ENCODE measurements at places on chromosomes 2 and 18.
A peak's percentile ranks its signal among the peaks of the same experiment; 100 is the strongest.

DNA sequence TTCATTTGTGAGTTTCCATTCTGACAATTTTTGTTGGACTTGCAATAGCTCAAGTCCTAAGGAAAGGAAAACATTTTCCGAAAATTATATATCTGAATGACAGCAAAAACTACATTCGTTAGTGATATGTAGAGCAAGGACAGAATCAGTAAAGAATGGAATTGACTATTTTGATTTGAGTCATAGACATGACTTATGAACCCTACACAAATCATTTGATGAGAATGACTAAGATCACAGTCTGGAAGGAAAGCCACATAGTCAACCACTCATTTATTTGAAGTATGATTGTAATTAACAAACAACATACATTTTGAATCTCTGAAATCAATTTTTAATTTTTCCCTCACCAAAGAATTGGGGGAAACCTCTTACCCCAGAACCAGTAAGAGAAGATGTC, 231.6 kb upstream of the CRIM1 start:
- no peak for DNase-seq

DNA sequence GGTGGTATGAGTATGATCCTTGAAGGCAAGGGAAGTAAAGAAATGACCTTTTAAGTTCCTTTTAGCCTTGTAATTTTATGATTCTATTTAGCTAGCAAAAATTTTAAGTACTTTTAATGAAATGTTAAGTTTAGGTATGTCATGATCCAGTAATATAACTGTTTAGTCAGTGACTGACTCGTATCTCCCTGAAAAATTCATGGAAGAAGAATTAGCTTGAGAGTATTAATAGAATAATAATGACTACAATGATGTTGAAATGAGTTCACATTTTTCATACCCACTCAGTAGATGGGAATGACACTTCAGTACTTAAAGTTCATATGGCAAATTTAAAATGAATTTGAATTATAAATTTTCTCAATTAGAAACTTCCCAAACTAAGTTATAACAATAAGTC, 14.6 kb downstream of the RAB3GAP1 start:
- no peak for DNase-seq

- no peak for DNase-seq
Observed at GRCh38 chr2:145374165-145374564, 854.2 kb upstream of the ZEB2 start.

DNA sequence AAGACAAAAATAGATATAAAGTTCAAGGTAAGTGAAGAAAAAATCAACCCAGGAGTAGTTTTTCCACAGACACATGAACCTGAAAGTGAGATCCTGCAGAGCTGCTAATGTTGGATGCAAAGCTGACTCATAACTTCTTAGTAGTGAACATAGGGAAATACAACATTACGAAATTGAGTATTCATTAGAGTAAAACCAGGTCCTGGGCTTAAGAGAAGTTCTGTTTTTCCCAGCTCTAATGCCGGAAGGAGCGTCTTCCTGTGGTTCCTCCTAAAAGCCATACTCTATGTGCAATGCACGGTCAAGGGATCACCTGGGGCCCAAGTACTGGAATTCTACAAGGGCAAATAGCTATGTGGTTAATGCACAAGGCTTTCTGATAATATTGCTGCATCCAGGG, 141.7 kb downstream of the RBMS1 start:
- no peak for DNase-seq

GRCh38 chr2:152603166-152603565, 114.1 kb downstream of the PRPF40A start:
- DNase-seq: no peak

GRCh38 chr18:40751186-40751585, 1203.8 kb upstream of the PIK3C3 start:
- no peak for DNase-seq

GRCh38 chr2:150911766-150912280, 349.8 kb downstream of the RBM43 start:
- DNase-seq: no peak

DNA sequence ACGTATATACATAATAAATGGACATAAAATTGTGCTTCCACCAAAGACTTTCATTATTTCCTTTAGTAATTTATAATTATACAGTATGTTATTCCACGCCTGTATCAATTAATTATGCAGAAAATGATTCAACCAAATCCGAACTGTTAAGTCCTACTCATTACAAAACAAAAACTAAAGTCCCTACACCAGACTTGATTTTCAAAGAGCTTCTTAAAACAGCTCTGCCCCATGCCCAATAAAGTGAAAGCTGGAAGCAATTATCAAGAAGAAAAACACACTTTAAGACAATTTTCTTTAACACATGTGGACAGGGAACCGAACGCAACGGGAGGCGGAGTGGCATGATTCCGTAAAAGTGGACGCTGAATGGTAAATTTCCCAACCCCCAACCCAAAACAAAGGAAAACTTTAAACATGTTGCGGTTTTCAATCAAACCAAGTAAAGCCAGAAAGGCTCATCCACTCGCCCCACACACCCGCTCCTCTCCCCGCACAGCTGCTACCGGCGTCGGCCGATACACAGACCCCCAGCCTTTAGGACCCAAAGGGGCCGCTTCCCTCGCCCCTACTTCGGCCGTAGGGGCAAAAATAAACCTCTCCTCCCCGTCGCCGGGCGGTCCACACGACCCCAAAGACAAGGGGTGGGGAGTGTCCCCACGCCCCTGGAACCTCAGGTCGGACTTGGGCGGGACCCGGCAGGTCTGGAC, 705 bp downstream of the YES1 start:
- peak; percentile 67 for DNase-seq

DNA sequence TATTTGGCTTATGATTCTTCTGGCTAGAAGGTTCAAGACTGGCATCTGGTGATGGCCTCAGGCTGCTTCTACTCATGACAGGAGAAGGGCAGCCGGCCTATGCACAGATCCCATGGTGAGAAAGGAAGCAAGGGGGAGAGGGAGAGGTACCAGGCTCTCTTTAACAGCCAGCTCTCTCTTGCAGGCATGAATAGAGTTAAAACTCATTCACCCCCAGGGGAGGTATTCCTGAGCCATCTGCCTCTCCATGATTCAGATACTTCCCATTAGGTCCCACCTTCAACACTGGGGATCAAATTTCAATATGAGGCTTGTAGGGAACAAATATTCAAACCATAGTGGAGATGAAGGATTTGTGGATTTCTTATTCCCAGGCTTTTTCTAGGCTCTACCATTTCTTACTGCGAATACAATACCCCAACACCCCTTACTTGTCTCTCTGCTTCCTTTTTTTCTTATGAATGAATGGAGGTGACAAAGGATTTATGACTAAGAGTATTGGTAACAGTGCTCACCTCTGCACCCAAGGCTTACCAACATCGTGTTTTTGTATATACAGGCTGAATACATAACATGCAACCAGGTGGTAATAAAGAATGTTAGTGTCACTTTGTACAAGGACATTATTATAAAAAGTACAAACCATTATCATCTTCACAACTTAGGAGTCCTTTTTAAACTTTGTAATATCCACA, 454.6 kb upstream of the TRIB2 start:
- no peak for DNase-seq

GRCh38 chr18:37242091-37242490, 323.5 kb downstream of the CELF4 start:
- no peak for DNase-seq

DNA sequence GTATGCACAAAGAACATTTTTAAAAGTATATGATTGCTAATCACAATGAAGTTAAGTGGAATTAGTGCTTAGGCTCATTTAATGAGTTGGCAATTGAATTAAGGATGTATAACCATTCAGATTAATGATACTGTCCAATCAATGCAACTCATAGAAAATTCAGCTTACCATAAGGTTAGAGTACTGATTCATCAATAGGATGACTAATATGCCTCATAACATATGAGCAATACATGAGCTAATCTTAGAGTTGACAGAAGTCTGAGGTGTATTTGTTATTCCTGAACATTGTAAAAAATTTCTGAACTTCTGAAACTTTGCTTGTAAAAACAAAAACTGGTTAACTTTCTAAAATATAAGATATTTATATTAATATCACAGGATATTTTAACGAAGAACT, 118.3 kb upstream of the NETO1 start:
- no peak for DNase-seq

DNA sequence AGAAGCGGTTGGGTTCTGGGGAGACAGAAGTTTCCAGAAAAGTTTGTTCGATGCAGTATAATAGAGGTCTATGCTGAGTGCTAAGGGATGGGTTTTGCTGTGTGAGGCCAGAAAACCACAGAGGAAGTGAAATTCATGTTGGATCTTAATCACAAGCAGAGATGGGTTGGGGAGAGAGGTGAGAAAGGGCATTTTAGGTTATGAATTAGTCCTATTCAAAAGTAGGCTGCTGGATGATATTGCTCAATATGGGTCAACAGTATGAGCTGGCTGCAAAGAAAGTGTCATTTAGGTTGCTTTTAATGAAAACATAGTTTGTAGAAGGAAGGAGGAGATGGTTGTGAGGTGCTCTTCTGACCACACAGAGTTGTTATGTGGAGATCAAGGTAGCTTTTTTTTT, 118.8 kb upstream of the LHCGR start:
- no peak for DNase-seq
